Activated CD4-positive, CD25-positive, alpha-beta regulatory T cell (primary cell): ENCODE measurements at places on chromosomes 4 and X.

GRCh38 chrX:2401590-2402360 lies 99.0 kb downstream of the DHRSX start:
- DNase-seq, result no peak

DNA sequence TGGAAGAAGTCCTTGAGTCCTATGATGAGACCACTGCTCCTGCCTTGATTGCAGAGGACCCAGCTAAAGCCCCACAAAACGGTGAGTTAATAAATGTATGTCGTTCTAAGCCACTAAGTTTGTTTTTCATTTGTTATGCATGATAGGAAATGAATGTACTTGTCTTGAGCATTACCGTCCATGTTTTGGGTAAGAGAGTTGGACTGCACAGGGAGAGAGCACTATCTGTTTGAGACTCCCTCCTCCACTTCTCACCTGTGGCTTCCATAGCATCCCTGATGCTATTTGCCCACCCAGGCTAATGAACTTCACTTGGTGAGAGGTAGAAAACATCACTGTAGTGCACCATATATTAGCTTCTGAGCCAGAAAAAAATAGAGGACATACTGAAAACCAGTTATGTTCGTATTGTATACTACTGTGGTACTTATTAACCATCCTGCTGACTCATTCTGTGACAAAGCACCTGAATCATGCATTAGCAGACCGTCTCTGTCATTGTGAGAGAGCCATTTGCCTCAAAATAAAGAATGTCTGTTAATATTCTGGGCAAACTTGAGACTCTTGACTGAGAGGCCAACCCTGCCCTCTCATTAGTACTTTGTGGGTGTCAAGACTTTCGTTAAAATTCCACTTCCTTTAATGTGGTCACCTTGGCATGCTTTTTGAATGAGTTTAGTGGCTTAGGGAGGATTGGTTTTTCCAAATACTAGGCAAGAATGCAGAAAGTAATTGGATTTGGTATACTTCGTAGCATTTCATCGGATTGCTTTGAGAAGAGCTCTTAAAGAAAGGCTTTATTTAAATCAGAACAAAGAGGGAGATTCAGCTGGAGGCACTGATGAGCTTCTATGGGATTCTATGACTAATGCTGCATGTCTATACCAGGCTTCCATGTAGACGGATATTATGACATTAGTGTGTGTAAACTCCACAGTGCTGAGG lies 99.3 kb upstream of the GRPR start:
- DNase-seq, result no peak

- DNase-seq, result no peak
Measured at GRCh38 chr4:164261831-164262230, 492.1 kb upstream of the SMIM31 start.

GRCh38 chr4:476501-476900 lies 22.5 kb downstream of the ZNF721 start:
- DNase-seq, result no peak

DNA sequence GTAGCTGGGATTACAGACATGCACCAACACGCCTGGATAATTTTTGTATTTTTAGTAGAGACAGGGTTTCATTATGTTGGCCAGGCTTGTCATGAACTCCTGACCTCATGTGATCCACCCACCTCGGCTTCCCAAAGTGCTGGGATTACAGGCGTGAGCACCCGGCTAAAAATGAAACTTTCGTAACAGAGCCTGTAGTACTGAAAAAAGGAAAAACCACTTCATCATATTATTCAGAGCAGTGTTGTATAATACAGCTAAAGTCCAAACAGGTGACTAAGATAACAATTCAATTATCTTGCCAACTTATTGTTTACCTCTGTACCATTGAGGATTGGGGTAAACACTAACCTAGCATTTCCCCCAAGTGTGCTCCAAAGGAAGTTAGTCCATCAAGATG lies 43.9 kb upstream of the HPRT1 start:
- no peak for DNase-seq

DNA sequence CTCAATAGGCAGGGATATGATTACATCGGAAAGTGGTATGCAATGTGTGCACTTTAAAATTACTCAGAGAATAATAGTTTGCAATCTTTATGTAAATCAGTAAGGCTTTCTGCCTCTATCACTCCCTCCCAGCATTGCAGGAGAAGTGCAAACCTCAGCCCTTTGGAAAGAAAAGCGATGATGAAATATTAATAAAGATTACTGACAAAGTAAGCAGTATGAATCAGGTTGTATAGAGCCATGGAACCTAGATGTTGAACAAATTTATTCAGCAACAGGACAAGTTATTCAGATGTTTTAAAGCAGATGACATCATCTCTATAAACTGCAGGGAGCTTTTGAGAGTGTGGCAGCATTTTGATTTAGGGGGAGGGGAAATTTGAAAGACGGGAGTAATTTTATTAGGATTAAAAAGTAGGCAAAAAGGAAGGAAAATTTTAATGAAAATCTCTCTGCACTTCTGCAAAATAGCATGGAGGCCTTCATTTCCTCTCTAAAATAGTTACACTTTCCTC lies 631.7 kb upstream of the GRIA3 start:
- DNase-seq, result no peak

DNA sequence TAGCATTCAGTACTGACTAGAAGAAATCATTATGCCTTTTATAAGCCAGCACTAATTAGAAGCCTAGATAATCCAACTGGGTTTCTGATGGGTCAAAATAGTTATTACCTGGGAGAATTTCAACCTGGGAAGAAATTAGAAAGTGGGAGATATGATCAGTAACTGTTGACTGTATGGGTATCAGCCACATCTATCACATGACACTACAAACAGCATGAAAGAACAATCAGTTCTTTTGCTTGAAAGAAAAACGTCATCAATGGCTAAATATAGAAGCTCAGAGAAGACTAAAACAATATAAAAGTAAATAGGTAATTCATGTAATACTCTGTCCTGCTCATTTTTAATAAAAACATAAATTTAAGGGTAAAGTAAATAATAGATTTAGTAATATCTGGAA lies 145.1 kb downstream of the CAMK2D start:
- no peak for DNase-seq
